ENCODE measurements at places on chromosomes 7 and 10.

DNA sequence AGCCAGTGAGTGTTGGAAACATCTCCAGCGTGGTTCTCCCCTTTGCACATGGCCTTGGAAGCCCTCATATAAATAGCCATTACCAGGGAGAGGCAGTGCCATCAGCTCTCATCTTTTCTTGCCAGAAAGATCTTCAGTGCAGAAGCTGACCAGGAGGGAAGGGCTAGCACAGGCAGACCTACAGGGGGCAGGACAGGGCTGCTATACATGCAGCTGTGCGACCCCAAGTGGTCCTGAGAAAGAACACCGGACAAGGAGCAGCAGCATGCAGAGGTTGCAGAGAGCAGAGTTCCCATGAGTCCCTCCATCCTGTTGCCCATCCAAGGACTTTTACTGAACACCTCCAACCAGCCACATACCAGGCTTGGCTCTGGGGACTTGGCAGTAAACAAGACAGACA, 17.1 kb downstream of the GRID1 start:
- no peak for DNase-seq

- no peak for DNase-seq
These were observed 103.0 kb downstream of the ITIH5 start for GRCh38 chr10:7563770-7564169.

DNA sequence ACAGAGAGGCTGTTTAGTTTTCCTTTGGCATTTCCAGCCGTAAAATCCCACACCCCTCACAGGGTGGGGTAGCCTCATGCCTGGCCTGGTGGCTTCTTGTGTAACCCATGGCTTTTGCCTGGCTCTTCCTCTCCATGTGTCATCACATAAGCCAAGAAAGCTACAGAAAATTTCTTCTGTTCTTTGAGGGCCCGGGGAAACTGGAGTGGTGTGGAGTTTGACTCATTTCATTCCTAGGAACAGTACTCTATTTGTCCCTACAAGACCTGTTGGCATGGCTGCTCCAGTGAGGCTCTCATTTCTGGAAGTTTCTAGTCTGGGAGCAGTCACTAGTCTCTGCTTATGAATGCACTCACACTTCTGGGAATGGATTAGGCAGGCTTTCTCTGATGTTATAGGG, 523.9 kb downstream of the SUGCT start:
- DNase-seq, result no peak

DNA sequence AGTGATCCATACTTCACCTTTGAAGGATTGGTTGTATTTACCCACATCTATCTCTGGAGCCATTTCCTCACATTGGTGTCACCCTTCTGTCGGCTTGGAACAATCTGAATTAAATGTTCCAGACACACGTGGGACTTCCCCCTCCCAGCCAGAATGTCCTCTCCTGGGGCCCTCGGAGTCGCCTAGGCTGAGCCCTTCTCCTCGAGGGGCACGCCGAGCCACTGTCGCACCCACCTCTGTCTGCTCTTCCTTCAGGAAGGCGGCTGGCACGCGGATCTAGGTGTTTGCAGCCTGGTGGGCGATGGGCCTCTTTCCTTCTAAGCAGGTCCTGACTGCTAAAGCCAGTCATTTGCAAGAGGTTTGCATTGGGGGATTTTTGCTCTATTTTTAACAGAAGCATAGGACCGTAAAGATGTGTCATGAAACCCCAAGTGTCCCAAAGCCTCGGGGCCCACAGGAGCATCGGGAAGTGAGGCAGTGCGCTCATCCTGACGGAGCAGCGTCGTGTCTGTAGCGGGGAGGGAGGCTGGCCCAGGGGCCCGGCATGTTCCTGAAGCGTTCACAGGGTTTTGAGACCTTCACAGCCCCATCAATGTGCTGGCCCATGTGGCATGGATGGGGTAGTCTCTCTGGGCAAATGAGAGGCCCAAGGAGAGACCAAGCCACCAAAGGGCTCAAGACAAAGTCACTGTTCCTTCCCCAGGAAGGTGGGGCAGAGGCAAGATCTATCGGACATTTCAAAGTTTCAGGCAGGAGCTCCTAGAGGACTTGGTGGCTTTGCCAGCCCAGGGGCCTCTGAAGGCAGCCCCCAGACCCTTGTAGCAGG, 86.7 kb downstream of the RGS10 start:
- no peak for DNase-seq

DNA sequence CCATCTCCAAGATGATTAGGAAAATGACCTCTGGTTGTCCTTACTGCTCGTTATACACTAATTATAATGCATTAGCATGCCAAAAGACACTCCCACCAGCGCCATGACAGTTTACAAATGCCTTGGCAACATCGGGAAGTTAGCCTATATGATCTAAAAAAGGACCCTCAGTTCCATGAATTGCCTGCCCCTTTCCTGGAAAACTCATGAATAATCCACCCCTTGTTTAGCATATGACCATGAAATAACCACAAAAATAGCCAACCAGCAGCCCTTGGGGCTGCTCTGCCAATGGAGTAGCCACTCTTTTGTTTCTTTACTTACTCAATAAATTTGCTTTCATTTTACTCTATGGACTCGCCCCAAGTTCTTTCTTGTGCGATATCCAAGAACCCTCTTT, 41.6 kb upstream of the KCNMA1 start:
- DNase-seq, result no peak

GRCh38 chr10:111872591-111872990, 311.0 kb downstream of the GPAM start:
- no peak for DNase-seq

DNA sequence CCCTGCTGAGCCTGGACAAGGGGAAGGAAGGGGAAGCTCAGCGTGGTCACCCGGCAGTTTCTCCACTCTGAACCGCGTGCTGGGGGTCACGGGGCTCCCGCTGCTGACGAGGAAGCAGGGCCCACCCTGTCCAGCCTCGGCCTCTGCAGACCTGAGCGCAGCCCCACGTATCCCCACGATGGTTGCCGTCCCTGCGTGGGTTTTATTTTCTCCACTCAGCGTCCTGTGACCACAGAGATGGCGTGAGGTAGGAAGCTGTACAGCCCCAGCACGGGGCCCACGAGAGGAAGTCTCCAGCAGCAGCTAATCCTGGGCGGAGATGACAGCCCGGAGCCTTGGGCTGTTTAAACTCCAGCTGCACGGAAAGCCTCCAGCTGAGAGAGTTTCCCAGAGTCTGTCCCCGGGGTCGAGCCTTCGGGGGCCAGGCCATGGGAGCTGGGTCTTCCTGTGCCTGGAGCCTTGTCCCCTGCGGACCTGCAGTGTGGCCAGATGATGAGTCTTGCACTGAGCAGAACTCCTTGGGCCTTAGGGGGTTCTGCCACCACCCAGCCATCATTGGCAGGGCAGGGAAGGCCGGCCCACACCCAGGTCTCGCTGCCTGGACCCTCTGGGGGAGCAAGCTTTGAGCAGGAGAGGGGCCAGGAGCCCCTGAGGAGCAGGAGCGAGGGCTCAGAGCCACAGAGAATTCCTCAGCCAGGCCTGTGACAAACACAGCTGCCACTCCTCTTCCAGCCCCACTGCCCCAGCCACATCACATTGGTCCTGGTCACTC, 72.8 kb upstream of the FAM20C start:
- no peak for DNase-seq

- DNase-seq, result no peak
These were observed 35.5 kb downstream of the SEMA3C start for GRCh38 chr7:80883154-80884025.

DNA sequence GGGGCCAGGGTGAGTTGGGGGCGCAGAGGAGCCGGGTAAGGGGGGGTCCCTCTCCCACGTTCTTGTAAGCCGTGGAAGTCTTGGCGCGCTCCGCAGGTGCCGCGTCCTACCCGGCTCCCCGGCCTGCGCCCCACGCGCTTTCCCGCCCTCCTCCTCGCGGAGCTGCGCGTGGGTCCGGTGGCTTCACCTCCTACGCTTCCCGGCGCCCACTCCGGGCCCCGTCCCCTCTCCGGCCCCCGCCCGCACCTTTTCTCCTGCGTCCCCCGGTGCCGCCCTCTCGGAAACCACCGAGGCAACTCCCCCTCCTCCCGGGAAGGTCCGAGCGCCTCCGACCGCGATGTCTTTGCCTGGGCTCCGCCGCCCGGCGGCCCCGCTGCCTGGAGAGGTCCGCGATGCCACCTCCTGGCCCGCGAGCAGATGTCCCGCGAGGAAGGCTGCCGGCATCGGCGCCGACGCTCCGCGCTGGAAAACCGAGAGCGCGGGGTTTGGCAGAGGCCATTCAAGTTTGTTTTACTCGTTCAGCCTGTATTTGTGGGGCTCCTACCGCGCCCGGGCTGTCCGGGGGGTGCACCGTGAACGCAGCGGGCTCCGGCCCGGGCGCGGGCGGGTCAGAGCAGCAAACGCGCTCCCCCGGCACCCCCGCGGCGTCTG, 2.4 kb upstream of the NKX6-2 start:
- no peak for DNase-seq

- DNase-seq, result no peak
These were observed 134.3 kb downstream of the TAX1BP1 start for GRCh38 chr7:27873981-27874957.

- DNase-seq, result no peak
These were observed 283.7 kb upstream of the FZD1 start for GRCh38 chr7:90980545-90980944.

DNA sequence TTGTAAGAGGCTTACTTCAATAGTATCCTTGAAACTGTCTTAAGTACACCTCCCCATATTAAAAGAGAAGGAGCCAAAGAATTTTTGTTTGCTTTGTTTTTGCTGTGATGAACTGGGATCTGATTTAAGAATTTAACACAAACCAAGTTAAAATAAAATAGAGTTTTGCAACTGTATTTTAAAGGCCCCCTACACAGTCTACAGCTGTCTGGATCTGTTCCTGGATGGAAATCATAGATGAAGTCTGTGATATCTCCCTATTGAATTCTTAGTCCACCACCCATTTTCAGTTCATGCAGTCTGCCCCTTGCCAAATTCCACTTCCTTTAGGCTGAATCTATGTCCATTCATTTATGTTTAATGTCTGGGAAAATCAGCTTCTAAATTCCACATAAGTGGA, 169.8 kb upstream of the MEOX2 start:
- DNase-seq, result no peak

DNA sequence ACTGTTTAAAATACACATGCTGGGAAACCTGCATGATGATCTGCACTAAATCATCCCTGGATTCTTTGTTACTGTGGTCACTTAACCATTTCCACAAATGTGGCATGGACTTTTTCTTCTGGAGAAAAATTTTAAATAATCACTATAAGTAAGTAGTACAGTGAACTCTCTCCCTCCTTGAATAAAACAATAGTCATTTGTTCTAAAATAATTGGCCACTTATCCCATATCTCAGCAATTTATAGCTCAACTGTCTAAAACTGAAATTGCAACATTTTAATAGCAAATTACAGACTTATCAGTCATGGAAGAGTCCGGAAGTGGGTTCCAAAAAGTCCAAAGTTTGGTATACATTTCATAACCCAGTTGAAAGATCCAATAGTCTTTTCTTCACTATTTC, 90.9 kb downstream of the MTERF1 start:
- no peak for DNase-seq

- no peak for DNase-seq
These were observed 200.7 kb upstream of the KCTD7 start for GRCh38 chr7:66427956-66428355.

DNA sequence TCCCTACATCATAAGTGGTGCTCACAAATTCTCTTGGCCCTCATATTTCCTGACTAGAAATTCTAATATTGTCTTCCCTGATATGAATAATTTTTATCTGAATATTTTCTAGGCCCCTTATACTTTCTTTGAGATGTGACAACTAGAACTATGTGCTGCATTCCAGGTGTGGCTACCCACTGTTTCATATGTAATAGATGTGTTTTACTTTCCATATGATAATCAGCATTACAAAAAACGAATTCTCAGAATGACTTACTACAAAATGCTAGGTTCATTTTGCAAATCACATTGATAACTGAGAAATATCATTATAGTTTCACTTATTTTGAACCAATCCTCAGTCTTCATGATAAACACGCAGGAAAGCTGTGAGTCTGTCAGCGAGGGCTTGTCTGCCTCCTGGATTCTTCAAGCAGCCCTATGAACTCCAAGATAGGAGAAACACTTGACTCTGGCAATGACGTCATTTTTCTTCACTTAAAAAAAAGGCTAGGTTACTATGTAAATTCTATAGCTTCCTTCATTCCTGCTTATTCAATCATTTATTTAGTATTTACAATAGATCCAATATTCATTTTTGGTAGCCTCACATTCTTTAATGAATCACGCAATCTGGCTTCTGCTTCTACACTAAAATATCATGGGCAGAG, 4.6 kb downstream of the WEE2 start:
- DNase-seq, result no peak

- DNase-seq, result no peak
These were observed 63.2 kb downstream of the MKI67 start for GRCh38 chr10:128062881-128063563.

DNA sequence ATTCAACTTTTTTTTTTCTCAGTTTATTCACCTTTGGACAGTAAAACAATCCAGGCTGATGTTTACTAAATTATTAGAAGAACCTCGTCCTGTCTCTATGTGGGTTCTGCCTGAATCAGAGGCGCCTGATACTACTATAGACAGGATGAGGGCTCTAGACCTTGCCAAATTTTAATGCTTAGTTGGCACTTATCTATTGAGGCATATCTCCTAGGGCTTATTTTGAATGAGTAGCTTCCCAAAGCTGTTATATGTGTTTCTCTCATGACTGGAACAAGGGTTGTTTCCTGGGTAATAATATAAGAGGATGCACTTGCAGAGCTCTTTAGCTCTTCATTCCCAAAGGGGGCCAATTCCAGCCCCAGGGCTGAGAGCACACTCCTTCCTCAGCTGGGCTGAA, 23.6 kb downstream of the HECW1 start:
- DNase-seq, result no peak

- no peak for DNase-seq
These were observed 985.7 kb upstream of the LRRTM3 start for GRCh38 chr10:65940105-65940504.

GRCh38 chr10:76150876-76151288, 719.5 kb downstream of the LRMDA start:
- no peak for DNase-seq

- no peak for DNase-seq
These were observed 27.0 kb upstream of the GIMAP7 start for GRCh38 chr7:150487625-150488024.

GRCh38 chr7:37201003-37201875, 247.4 kb downstream of the ELMO1 start:
- DNase-seq, result peak; percentile 15

GRCh38 chr10:19332304-19332703, 283.7 kb downstream of the MALRD1 start:
- no peak for DNase-seq
